ENCODE measurements at places on chromosomes 12 and 14.

DNA sequence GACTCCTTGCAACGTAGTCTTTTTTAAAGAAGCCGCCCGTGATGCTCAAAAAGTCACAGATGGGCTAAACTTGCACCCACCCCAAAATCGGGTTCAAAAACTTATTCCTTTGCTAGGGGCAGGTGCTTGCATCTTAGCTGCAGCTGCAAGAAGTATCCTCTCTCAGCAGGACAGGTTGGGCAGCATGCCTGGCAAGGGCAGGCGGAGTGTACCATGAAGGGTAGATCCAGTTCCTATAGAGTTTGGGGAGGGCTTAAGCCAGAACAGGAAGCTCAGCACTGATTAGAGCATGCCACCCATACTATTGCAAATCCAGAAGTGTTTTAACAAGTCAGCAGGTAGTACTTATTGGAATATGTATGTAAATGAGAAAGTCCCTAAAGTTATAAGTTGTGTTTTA, 48.7 kb downstream of the CPM start:
- no peak for DNase-seq

DNA sequence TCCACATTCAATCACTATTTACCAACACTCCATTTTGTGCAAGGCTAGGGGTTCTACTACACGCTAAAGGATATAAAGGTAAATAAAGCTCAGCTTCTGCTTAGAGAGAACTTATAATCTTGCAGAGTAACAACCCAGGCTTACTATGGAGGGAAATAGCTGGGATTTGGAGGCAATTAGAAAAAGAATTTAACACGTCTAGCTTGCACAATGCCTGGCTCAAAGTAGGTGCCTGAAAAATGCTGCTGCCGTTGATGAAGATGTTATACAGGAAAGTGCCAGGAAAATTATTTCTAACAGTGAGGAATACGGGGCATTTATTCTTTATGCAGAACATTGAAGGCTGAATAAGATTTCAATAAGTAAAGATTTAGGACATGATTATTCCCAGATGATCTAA, 214.2 kb downstream of the KITLG start:
- DNase-seq, result no peak

GRCh38 chr12:59031313-59031712, 111.0 kb upstream of the LRIG3 start:
- no peak for DNase-seq

DNA sequence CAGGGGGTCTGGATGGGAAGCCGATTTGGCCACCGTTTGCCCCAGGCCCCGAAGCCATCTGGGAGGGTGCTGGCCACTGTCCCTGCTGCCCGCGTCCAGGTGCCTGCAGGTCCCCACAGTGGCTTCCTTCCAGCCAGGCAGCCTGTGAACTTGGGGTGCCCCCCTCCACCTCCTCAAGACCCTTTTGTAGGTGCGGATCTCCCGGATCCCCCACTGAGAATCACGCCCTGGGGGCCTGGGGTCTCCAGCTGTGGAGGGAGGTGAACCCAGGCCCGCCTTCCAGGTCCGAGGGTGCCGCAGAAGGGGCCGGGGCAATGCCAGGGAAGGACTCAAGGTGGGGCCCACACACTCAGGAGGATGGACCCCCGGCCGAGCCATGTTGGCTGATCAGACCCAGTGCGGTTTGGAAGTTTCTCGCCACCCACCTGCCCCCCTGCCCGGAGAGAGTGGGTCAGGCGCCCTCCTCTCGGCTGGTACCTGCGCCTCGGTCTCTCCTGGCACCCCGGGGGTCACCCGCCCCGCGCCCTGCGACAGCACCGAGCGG, 1.7 kb downstream of the MMP17 start:
- DNase-seq, result peak; percentile 5

Data from globus pallidus (tissue), 1 donor.